ENCODE measurements at places on chromosomes 16 and 17.

- DNase-seq, result no peak
These were observed 7.0 kb upstream of the ODF4 start for GRCh38 chr17:8332688-8333087.

GRCh38 chr16:11254913-11255736 lies 879 bp downstream of the SOCS1 start:
- peak; percentile 64 for DNase-seq

DNA sequence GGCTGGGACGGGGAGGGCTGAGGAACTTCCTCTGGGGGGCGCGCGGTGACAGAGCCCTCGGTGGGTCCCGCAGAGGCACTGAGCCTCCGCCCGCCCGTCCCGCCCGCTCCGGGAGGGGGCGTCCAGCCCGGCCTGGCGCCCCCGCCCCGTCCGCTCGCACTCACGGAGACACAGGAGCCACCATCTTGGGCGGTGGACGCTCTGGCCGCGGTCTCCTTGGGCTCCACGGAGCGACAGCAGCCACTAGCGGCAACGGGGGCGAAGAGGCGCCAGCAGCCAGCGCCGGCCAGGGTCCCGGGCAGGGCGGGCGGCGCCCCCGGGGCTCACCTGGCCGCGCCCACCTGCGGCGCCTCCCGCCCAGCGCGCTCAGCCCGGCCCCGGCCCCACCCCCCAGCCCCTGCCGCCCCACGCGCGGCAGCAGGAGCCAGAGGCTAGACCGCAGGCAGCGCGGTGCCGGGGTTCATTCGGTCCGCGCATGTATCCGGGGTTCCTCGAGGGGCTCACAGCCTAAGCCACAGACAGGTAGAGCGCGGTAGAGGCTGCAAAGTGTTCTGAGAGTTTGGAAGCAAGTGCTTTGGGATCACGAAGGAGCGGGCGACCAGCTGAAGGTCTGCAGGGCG lies at the start of gene C17orf113:
TSS of gene C17orf113 (minus strand) at position 209 of the 620 bp plus-strand sequence. CDS start 7,225 bp downstream, outside the sequence.
- peak; percentile 62 for DNase-seq

DNA sequence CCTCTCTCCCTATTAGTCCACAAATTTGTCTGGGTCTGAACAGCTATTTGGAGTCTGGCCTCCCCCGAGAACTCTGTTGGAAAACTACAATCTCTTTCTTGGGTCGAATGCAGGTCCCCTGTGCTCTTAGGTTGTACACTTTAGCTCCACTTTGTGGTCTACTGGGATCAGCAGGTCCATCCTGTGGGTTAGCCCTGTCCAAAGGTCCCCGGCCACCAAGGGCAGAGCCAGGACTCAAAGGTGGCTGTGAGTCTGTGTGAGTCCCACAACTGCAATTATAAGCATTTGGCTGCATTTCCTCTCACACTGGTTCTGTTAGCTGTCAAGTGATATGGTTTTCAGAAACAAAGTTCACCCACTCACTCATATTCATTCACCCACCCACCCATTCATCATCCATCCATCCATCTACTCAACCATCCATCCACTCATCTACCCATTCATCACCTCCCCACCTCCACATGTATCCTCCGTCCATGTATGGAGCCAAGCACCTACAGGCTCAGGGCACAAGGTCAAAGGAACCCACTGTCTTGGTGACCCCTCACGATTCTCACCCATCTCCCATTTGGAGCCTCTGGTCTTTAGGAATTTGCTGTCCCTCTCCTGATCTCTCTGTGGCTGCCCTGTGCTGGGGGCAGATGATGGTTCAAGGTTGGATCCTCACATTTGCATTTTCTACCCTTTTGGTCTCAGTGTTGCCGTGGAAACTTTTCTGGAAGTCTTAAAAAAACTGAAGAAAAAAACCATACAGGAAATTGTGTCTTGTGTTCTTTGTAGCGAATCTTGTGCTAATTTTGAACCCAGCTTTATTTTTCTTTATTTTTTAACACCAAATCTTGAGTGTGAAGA lies 45.8 kb downstream of the IRF8 start:
- DNase-seq, result no peak
